CD8-positive, alpha-beta memory T cell (primary cell): ENCODE measurements at places on chromosomes 5 and 9. TPM values are rescaled to one million over a fixed set of nuclear protein-coding genes. Genes with fewer than 3 reads are reported as not detected.
A peak's percentile ranks its signal among the peaks of the same experiment; 100 is the strongest.

The GNAQ gene
- polyA plus RNA-seq = 7.5 TPM

DNA sequence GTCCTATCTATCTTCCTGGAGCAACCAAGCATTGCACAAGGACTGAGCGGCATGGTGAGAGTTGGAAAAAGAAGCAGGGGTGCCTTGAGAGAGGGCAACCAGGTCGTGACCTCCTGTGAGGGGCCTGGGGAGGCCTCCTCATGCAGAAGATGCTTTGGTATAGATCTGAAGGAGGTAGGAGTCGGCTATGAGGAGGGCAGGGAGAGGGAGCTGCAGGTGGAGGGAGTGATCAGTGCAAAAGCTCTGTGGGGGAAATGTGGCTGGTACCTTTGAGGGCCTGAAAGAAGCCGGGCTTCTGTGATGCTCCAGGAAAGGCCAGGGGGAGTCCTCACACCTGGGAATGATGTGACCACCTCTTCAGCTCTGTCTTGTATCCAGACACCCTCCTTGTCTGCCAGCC lies 3.6 kb upstream of the SLC25A48 start:
- no peaks in the 10 kb centered on the region for H3K4me1 ChIP-seq
- H3K27ac ChIP-seq = no peak overlapping the region
- H3K27me3 ChIP-seq = no peaks in the 10 kb centered on the region
- no peak overlapping the region for H3K4me3 ChIP-seq
- no peak for DNase-seq
- no peaks in the 10 kb centered on the region for H3K36me3 ChIP-seq

DNA sequence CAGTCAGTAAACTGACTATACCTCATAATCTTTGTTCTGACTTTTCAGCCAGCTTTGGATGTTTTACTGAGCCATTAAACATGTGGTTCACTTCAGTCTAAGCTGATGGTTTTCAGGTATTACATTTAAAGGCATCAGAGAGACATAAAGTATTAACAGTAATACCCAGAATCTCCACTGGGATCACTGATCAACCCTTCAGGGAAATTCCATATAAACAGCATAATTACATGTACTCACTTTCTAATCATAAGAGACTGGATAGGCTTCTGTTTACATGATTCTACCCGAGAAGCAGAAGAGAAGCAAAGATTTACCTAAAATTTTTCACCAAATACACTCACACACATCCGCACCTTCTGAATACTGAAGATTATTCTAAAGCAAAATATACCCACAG lies 186.7 kb upstream of the FREM1 start:
- no peak overlapping the region for H3K4me3 ChIP-seq
- H3K36me3 ChIP-seq = no peaks in the 10 kb centered on the region
- no peaks in the 10 kb centered on the region for H3K4me1 ChIP-seq
- no peaks in the 10 kb centered on the region for H3K27me3 ChIP-seq
- DNase-seq = no peak

The KIF4B gene
- not detected for polyA plus RNA-seq

DNA sequence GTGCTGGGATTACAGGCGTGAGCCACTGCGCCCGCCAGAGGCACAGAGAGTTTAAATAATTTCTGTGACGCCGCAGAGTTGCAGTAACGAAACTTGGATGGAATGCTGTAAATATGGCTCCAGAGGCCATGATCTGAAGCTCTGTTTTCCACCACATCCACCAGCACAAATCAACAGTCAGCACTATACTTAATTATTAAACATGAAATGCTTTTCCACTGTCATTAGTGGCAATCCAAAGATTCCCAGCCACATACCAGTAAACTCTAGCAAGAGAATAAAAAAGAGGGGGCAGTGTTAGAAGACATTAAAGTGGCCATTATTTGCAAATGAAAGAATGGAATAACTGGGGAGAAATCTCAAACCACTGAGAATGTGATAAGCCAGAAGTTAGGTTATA lies 242.5 kb downstream of the DIRAS2 start:
- DNase-seq = no peak
- no peaks in the 10 kb centered on the region for H3K36me3 ChIP-seq
- H3K27ac ChIP-seq = no peak overlapping the region

GRCh38 chr5:78659114-78659513 lies 10.5 kb upstream of the LHFPL2 start:
- no peak for DNase-seq
- no peaks in the 10 kb centered on the region for H3K4me1 ChIP-seq
- no peaks in the 10 kb centered on the region for H3K36me3 ChIP-seq
- H3K4me3 ChIP-seq = no peak overlapping the region
- no peak overlapping the region for H3K27ac ChIP-seq

DNA sequence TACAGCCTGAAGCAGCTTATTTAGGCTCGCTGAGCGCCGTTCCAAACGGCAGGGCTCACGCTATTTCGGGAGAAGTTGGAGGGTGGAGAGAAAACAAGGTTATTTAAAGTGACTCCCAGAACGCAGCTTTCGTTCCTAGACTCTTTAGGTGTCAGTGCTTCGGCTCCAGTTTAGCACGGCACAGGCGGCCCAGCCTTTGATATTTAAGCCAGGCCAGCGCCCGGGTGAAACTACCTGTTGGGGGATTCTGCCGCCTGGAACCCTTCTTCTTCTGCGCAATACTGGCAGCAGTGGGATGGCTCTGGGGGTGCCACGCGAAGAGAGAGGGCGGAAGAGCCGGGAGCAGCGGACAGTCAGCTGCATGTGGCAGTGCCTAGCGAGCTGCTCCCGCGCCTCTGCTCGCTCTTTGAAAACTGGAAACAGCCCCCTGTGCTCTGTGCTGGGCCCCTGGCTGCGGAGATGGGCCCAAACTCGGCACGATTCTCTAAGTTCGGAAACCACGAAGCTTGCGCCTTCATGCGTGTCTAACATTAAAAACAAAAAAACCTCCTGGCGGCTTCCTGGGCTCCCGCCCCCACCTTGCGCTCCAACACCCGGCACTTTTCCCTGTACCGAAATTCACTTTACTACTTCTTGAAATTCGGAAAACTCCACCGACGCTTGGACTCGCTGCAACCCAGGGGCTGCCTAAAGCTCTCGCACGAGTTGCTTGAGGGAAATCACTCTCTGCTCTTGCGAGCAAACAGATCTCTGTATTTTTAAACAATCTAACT lies 34.6 kb upstream of the NFIB start:
- DNase-seq = no peak
- H3K27ac ChIP-seq = no peak overlapping the region
- H3K4me3 ChIP-seq = no peak overlapping the region
- no peaks in the 10 kb centered on the region for H3K4me1 ChIP-seq
- H3K27me3 ChIP-seq = peaks cover 9% of the 10 kb centered on the region
- no peaks in the 10 kb centered on the region for H3K36me3 ChIP-seq

The CTSV gene
- not detected for polyA plus RNA-seq

The TARS1 gene
- polyA plus RNA-seq = 71.5 TPM

GRCh38 chr5:54521856-54522479 lies 4.4 kb downstream of the SNX18 start:
- H3K4me1 ChIP-seq = peaks cover 64% of the 10 kb centered on the region
- no peaks in the 10 kb centered on the region for H3K27me3 ChIP-seq
- H3K4me3 ChIP-seq = no peak overlapping the region
- H3K36me3 ChIP-seq = no peaks in the 10 kb centered on the region

- H3K27me3 ChIP-seq = no peaks in the 10 kb centered on the region
- no peak overlapping the region for H3K27ac ChIP-seq
- no peaks in the 10 kb centered on the region for H3K4me1 ChIP-seq
- H3K4me3 ChIP-seq = peak overlapping the region; percentile 46
Observed at GRCh38 chr5:32020271-32020670, 153.8 kb downstream of the GOLPH3 start.

DNA sequence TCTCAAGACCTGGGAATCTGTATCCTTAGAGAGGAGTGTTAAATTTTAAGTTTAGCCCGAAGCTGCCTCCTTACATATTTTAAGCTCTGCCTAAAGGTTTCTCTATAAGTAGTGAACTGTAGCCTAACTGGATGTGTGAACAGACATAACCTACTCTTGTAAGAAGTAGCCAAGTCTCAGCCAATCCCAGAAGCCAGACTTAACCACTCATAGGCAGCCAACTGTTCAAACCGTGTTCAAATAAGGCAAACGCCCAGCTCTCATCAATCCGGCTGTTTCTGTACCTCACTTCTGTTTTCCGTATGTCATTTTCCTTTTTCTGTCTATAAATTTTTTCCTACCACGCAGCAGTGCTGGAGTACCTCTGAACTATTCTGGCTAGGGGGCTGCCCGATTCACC lies 58.7 kb upstream of the HRH2 start:
- no peaks in the 10 kb centered on the region for H3K4me1 ChIP-seq
- H3K36me3 ChIP-seq = no peaks in the 10 kb centered on the region

The HTR1A gene
- polyA plus RNA-seq = not detected

GRCh38 chr9:135088348-135088978 lies 995 bp downstream of the OLFM1 start:
- no peak overlapping the region for H3K4me3 ChIP-seq
- no peak overlapping the region for H3K27ac ChIP-seq
- DNase-seq = no peak

DNA sequence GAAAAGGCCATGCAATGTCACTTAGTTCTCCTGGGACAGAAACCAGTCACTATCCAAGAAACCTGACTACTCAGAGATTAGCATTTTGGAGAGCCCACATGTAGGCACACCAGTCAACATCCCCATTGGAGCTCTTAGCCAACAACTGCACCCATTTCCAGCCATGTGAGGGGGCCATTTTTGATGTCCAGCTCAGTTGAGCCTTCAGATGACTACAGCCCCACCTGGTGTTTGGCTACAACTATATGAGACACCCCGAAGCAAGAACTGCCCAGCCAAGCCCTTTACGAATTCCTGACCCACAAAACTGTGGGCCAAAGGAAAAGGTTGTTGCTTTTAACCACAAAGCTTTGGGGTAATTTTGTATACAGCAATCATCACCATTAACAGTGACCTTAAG lies 300.1 kb downstream of the ASTN2 start:
- no peak overlapping the region for H3K27ac ChIP-seq
- no peaks in the 10 kb centered on the region for H3K36me3 ChIP-seq
- no peak overlapping the region for H3K4me3 ChIP-seq
- no peaks in the 10 kb centered on the region for H3K4me1 ChIP-seq
- no peaks in the 10 kb centered on the region for H3K27me3 ChIP-seq

DNA sequence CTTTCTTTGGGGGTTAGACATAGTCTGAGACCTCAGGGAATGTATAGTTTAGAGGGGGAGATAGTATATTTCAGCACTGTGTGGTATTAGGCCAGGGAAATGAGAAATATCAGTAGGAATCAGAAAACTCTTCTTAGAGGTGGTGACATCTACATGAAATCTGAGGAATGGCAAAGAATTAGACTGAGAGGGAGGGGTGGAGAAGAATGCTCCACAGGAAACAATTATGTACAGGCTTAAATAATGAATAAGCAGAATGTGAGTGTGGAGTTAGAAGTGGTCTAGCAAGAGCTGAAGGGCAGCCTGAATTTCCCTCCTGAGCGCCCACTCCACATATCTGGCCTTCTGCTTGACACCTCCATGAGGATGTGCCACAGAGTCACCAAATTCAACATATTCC lies 3.6 kb upstream of the MACIR start:
- H3K4me3 ChIP-seq = no peak overlapping the region
- no peaks in the 10 kb centered on the region for H3K27me3 ChIP-seq
- H3K4me1 ChIP-seq = peaks cover 4% of the 10 kb centered on the region
- DNase-seq = no peak
- no peak overlapping the region for H3K27ac ChIP-seq

The PRDM9 gene
- not detected for polyA plus RNA-seq

GRCh38 chr5:74081126-74081525 lies 455.1 kb downstream of the ARHGEF28 start:
- H3K36me3 ChIP-seq = no peaks in the 10 kb centered on the region
- no peak overlapping the region for H3K4me3 ChIP-seq
- H3K27ac ChIP-seq = no peak overlapping the region
- no peak for DNase-seq
- H3K27me3 ChIP-seq = no peaks in the 10 kb centered on the region
- H3K4me1 ChIP-seq = no peaks in the 10 kb centered on the region

The PHYHD1 gene
- 0.64 TPM for polyA plus RNA-seq

DNA sequence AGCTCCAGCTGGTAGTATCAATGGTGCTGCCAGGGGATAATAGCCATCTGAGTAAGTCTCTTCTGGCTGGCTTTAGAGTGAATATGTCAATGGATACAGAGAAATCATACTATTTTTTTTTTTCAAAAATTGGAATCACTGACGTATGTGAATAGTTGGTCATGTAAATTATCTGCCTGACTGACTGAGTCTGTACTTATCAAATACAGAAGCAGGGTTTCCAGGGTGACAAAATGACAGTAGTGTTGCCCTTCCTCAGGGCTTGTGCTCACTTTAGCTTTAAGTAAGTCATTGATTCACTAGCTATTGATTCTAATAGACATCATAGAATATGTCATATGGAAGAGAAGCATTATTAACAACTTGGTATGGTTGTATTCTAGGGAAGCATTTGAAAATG lies 126.0 kb upstream of the C6 start:
- no peaks in the 10 kb centered on the region for H3K4me1 ChIP-seq
- no peaks in the 10 kb centered on the region for H3K27me3 ChIP-seq
- DNase-seq = no peak
- no peak overlapping the region for H3K27ac ChIP-seq

DNA sequence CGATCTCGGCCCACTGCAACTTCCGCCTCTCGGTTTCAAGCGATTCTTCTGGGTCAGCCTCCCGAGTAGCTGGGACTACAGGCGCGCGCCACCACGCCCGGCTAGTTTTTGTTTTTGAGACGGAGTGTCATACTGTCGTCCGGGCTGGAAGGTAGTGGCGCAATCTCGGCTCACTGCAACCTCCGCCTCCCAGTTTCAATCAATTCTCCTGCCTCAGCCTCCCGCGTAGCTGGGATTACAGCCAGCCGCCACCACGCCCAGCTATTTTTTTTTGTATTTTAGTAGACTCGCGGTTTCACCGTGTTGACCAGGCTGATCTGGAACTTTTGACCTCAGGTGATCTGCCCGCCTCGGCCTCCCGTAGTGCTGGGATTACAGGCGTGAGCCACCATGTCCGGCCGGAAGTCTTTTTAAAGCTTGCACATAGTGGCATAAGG lies 1.2 kb downstream of the SMC5 start:
- H3K36me3 ChIP-seq = no peaks in the 10 kb centered on the region
- DNase-seq = no peak
- H3K4me1 ChIP-seq = peaks cover 52% of the 10 kb centered on the region
- peak overlapping the region; percentile 95 for H3K4me3 ChIP-seq
- no peaks in the 10 kb centered on the region for H3K27me3 ChIP-seq
- H3K27ac ChIP-seq = no peak overlapping the region

- H3K27ac ChIP-seq = no peak overlapping the region
- H3K27me3 ChIP-seq = no peaks in the 10 kb centered on the region
- H3K4me1 ChIP-seq = no peaks in the 10 kb centered on the region
Observed at GRCh38 chr5:111557111-111557510, 44.8 kb upstream of the STARD4 start.

The PCDHAC2 gene
- polyA plus RNA-seq = not detected

- no peak for DNase-seq
- no peaks in the 10 kb centered on the region for H3K36me3 ChIP-seq
- no peak overlapping the region for H3K4me3 ChIP-seq
- no peak overlapping the region for H3K27ac ChIP-seq
- no peaks in the 10 kb centered on the region for H3K4me1 ChIP-seq
Observed at GRCh38 chr5:167945542-167946384, 345.7 kb upstream of the WWC1 start.

DNA sequence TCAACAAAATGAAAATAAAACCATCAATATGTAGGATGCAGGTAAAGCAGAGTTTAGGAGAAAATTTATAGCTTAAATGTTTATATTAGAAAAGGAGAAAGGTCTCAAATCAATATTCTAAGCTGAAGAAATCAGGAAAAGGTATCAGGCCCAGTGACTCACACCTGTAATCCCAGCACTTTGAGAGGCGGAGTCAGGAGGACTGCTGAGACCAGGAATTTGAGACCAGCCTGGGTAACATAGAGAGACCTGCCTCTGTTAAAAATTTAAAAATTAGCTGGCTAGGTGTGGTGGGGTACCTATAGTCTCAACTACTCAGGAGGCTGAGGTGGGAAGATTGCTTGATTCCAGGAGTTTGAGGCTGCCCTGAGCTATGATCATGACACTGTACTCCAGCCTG lies 32.2 kb downstream of the CCDC69 start:
- DNase-seq = no peak
- no peaks in the 10 kb centered on the region for H3K27me3 ChIP-seq
- H3K4me1 ChIP-seq = peaks cover 15% of the 10 kb centered on the region
- H3K36me3 ChIP-seq = peaks cover 23% of the 10 kb centered on the region
- H3K4me3 ChIP-seq = no peak overlapping the region
- no peak overlapping the region for H3K27ac ChIP-seq
